ENCODE measurements at places on chromosomes 7 and 10.

DNA sequence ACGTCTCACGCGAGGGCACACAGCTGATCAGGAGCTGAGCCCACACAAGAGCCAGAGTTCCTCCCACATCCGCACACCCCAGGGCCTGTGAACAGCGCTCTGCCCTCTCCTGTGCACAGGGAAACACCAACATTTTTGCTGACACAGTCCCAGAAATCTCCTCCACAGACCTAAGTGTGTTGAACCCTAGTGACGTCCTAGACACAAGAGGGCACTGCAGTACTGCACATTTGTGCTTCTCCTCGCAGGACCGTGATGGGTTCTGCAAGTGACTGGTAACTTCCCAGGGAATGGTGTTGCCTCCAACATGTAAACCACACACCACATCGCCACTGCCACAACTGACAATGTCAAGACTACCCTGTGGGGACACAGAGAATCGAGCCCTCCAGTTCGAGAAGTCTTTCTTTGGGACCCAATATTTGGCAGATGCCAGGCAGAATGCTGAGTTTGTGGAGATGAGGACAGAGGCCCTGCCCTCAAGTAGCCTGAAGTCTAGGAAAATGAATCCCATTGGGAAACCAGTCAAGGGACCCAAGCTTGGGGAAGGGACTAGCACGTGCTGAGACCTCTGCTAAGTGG lies 170.3 kb downstream of the PAXIP1 start:
- peak; percentile 41 for DNase-seq

DNA sequence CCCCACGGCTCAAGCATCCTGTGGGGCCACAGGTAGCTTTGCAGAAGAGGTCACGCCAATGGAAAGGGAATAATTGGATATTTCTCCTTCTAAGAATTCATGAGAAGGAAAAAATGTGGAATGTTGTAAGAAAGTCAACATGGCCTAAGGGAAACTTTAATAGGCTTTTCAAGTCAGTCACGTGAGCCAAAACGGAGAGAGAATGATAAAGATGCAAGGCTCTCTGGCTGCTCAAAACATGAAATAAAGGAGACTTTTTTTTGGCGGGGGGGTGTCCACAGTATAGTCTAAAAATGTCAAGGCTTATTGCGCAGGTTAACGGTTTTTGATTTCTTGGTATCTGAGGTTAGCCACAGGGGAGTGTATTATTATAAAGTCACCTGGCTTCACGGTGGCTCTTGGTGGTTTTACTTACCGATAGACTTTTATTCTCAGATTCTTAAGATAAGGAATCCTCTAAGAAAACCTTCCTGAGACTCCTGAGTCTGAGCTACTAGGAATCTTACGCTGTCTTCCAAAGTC lies 148.1 kb downstream of the ARHGAP21 start:
- no peak for DNase-seq

GRCh38 chr10:28969413-28969812 lies 292.1 kb downstream of the BAMBI start:
- DNase-seq = no peak

DNA sequence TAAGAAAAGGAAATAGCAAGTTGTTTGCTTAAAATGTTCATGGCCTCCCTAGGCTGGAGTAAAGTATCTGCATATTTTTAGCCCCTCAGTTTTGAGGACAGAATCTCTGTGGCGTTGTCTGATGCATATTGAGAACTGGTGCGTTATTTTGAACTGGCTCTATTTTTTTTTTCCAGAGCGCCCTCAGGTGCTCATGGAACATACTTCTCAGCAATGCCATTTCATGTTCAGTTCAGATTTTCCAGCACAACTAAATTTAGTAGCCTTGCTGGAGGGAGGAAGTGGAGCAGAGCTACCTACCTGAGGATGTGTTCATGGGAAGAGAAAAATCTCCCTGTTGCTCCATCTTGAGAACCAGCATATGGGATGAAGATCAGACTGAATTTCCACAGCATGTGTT lies 870.5 kb downstream of the LRMDA start:
- no peak for DNase-seq

GRCh38 chr10:21174715-21175495 lies 277.8 kb upstream of the NEBL start:
- no peak for DNase-seq

GRCh38 chr7:30312178-30312577 lies 27.8 kb downstream of the ZNRF2 start:
- no peak for DNase-seq

GRCh38 chr10:4926400-4926799 lies 36.8 kb upstream of the AKR1C1 start:
- DNase-seq = no peak

- no peak for DNase-seq
These were observed 41.3 kb downstream of the GRK5 start for GRCh38 chr10:119248681-119249080.

GRCh38 chr10:44963772-44964633 lies 4.4 kb downstream of the RASSF4 start:
- DNase-seq = peak; percentile 54

GRCh38 chr7:131106681-131107336 lies 220.9 kb upstream of the MKLN1 start:
- peak; percentile 36 for DNase-seq

DNA sequence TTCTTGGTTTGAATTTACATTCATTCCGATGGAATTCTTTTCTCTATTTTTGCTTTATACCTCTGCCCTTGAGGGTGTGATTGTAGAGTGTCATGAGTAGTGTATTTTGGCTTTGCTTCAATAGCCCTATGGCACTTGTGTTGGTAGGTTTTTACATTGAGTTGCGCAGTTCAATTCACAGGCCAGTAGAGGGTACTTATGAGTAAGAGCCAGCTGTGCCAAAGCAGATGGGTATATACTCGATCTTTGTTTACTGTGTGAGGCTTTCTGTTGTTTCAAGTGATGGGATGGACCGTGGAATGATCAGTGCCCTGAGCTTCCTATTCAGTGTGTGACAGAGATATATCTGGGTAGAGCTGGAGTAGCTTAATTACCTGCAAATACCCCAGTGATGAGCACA lies 4.3 kb upstream of the AKR1C3 start:
- peak; percentile 38 for DNase-seq

- peak; percentile 10 for DNase-seq
These were observed 163.3 kb downstream of the RPS24 start for GRCh38 chr10:78196964-78197363.

- no peak for DNase-seq
These were observed 41.9 kb downstream of the RNLS start for GRCh38 chr10:88541116-88541626.

- no peak for DNase-seq
These were observed 165.8 kb downstream of the CFTR start for GRCh38 chr7:117645481-117646165.

DNA sequence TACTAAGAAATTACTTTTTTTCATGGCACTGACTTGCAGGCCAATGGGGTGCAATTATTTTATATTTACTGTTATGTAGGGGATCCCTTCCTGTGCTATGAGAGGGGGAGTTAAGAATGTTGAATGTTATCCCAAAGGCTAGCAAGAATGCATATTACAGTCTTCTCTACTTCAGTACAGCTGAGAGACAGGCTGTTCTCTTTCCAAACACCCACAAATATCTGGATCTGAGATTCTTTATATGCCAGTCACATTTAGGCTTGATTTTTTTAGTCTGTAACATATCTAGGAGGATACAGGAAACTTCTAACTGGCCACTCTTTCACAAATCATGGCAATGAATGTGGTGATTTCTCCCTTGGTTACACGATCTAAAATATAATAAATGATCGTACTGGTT lies 266.4 kb upstream of the FZD8 start:
- no peak for DNase-seq

Data from GM12865 (cell line).